ENCODE measurements at places on chromosomes 4 and X. TPM values are rescaled to one million over a fixed set of nuclear protein-coding genes. Genes with fewer than 3 reads are reported as not detected.

DNA sequence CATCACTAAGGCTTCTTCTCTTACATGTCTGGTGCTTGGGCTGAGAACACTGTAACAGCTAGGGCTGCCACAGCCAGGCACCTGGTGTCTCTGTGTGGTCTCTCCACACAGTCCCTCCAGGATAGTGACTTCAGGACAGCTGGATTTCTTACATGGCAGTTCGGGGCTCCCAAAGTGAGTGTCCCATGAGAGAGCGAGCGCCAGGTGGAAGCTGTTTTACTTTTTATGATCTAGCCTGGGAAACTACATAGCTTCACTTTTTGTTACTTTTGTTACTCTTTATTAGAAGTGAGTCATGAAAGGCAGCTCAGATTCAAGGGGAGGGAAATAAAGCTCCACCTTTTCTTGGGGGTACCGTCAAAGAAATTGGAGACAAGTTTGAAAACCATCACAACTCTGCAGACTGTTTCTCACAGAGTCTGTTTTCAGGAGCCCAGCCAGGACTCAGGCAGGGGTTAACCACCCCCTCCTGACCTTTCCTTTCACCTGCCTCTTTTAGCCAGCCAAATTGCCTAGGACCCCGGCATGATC, 373.0 kb downstream of the MID1IP1 start:
- no peak for DNase-seq

- DNase-seq, result peak; percentile 61
Observed at GRCh38 chr4:185210102-185210981, 944 bp downstream of the SNX25 start.

DNA sequence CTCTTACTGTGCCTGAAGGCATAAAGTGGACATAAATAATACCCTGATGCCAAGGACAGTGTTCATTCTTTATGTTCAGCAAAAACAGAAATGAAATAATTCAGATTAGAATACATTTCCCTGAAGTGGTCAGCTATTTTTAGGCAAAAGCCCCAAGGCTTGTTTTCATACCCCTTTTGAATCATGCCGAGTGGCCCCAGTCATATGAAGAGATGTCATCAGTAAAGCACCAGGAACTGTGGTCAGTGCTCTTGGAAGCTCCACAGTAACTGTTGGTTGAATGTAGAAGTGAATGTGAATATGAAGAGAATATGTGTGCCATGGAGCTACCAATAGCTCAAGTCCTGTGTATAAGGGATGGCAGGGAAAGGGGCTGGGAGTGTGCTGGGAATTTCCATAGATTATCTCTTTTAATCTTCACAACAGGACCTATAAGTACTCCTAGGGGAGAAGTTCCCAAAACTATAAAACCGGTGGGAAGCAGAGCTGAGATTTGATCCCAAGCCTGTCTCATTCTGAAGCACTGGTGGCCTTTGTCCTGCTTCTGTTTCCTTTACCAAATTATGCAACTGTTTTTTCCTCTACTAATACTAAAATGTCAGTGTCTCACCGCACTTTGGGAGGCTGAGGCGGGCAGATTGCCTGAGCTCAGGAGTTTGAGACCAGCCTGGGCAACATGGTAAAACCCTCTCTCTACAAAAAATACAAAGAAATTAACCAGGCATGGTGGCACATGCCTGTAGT, 52.6 kb downstream of the FNIP2 start:
- peak; percentile 54 for DNase-seq

GRCh38 chrX:118702741-118703140, 24.7 kb upstream of the IL13RA1 start:
- peak; percentile 75 for DNase-seq

DNA sequence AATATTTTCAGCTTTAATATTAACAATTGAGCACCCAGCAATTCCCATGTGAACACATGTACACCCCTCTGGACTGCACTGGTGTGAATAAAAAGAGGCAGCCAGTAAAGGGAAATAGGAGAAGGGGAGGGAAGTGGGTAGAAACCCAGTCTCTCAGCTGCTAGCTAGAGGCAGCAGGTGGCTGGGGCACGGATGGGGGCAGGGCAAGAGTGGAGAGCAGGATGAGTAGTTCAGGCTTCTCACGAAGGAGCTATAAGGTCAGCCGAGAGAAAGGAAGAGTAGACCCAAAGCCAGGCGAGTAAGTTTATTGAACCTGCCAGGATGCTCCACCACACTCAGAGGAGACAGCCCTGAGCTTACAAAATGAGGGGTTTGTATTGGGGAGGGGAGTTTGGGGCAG, 184.8 kb upstream of the MTMR8 start:
- DNase-seq, result no peak

- DNase-seq, result no peak
Observed at GRCh38 chrX:47358387-47359065, 11.9 kb upstream of the ZNF157 start.

DNA sequence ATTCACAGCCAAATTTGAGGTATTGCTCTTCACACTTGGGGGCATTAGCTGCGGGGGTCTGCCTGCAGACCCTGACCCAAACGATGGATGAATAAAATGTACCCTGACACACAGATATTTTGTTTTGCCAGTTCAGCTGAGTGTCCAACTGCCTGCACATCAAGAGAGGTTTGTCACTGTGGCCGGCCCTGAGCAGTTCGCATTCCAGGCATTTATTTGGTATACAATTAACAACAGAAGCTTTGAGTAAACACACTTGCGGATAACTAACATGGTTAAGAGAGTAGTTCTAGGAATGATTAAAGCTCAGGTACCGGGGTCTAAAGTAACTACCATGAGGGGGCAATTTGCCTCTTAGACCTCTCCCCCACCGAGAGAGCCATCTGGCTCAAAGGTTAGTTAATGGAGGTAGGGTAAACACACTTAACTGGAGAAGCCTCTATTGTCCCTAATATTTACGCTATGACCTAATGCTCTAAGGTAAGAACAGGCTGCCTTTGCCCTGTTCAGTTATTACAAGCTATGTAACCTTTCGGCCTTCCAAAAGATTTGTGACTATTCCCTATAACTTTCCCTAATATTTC, 162.0 kb downstream of the SNCA start:
- no peak for DNase-seq

GRCh38 chr4:77821775-77822174, 2.6 kb upstream of the CNOT6L start:
- DNase-seq, result no peak

DNA sequence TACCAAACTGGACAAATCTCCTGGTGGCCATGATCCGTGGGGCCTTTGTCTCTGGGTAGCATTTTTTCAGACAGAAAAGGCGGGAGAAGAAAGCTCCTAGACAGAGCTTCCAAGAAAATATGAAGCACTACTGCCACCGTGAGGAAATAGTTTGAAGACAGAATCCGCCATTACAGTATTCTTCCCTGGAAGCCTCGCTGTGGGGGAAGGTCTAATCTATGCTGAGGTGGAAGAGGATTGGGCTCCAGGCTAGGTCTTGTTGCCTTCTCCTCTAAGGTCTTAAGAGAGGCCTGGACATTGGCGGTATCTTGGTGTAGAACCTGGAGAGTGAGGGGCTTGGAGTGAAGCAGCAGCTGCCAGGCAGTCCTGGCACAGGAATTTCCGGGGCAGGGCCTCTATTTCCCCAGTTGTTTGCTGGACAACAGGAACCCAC, 218.9 kb downstream of the OR13H1 start:
- DNase-seq, result peak; percentile 27

DNA sequence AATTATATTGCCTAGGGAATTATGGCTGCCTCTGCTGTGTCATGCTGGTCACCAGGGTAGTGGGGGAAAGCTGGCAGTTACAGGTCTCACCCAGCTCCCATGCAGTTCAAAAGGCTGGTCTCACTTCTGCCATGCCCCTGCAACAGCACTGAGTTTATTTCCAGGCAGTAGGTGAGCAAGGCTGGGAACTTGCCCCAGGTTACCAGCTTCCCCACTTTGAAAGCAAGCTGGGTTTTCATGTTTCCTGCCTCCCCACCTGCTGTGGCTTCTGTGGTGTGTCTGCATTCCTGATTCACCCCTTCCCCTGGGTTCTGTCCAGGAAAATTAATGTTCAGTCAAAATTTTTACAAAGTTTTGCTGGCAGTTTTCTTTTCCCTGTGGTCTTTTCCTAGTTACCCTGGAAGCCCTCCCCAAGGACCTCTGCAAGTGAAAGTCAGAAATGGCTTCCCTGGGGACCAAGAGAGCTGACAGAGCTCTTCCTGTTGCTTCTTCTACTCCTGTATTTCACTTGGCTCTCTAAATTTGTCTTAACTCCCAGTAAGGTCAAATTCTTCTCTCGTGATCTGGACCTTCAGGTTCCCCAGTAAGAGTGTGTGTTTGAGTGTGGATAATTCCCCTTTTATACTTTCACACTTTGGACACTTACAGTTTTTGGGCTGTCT, 58.5 kb upstream of the AGTR2 start:
- DNase-seq, result no peak

GRCh38 chr4:10186228-10187214, 69.9 kb upstream of the WDR1 start:
- peak; percentile 9 for DNase-seq

DNA sequence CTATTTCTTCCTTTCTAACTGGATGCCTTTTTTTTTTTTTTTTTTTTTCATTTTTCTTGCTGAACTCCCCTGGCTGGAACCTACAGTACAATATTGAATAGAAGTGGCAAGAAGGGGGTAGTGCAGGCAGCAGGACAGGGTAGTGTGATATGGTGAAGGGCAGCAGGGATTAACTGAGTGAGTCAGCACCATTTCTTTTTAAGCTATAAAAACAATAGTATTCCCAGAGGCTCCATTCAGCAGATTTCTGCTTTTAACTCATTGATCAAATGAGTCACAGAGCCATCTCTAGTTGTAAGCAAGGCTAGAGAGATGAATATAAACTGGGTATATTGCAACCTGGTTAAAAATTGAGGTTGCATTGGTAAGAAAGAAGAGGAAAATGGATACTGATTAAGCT, 53.6 kb upstream of the SETD7 start:
- no peak for DNase-seq

DNA sequence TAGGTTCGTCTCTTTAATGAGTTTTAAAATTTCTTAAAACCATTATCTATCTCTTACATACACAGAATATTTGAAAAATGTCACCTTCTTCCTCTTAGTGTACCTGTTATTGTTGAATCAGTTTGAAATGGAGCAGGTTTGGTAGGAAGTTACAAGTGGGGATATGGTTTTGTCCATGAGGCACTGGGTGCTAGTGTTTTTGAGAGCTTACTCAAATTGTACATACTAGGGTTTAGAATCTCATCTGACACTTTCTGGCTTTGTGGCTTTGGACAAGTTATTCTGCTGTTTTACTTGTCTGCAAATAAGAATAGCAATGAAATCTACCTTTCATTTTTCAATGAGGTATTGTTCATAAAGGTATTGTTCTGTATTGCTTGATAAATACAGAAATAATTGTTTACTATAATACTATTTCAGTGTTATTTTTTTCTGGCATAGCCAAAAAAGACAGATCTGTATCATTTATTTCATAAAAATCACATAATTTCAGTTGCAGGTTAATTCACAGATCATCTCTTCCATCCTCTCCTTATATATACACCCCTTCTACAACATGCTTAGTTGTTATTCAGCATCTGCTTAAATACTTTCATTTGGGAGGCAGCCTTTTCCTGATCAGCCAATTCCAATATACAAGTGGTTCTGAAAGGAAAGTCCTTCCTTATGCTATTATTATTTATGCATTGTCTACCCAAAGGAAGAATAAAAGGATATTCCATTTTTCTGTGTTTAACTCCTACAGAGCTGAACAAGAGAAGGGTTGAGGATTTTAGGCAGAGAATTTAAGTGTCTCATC, 13.3 kb downstream of the NCAPG start:
- DNase-seq, result no peak

- DNase-seq, result no peak
Observed at GRCh38 chrX:135890087-135890585, 3.1 kb downstream of the CT45A10 start.

GRCh38 chr4:20416800-20417199, 165.1 kb downstream of the SLIT2 start:
- no peak for DNase-seq

DNA sequence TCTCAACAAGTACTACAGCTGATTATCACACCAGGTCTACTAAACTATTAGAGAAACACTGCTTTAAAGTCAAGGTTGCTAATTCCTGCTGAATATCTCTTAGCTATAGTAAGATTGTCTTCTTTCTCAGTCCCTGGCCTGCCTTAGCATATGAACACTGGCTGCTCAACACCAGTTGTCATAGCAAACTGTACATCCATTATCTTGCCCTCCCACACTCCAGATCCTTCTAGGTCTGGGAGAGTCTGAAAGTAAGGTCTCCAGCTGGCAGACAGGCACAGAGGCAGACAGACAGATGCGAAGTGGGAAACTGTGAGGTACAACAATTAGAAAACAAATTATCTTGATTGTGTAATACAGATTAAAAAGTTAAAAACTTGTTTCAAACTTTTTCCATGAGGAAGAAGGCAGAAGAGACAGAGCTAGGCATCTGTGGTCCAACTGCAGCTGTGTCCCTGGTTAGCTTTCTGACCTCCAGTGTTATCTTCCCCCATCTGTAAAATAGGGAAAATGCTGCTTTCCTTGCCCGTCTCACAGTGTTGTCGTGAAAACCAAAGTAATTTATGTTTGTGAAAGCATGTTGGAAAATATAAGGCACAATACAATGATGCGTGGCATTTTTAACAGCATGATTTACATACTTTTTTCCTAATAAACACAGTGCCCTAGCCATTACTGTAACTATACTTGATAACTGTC, 133.8 kb downstream of the KLHL13 start:
- no peak for DNase-seq

DNA sequence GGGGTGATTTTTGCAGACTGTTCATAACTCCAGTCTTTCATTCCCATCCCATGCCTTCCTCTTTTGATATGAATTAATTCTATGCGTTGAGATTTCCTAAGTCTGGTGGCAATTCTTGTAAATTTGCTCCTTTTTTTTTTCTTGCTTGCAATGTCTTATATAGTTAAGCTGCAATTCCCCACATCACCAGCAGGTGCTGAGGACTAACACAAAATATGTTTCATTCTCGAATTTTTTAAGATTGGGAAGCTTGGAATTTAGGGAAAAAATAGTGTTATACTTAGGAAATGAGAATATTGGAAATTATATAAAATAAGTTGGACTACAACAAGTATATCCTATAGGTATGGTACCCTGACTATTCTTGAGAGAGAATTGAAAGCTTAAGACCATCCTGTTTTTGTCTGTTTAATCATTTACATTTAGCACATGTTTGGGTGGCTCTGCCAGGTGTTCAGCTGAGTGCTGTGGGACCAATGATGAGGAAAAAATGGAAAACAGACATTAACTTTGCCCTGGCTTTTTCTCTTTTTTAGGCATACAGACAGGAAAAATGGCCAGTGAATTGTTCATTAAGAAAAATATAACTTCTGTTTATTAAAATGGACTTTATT, 30.2 kb downstream of the AFF2 start:
- peak; percentile 4 for DNase-seq

GRCh38 chrX:41090568-41091238, 5.5 kb downstream of the USP9X start:
- no peak for DNase-seq

SHISA3 gene
- total RNA-seq, result not detected

CCDC160 gene
- total RNA-seq, result not detected

FGB gene
- not detected for total RNA-seq

NSUN7 gene
- 0.24 TPM for total RNA-seq

LUZP4 gene
- total RNA-seq, result not detected

GDI1 gene
- 58.6 TPM for total RNA-seq

L1CAM gene
- total RNA-seq, result 58.9 TPM

LRIT3 gene
- total RNA-seq, result not detected

GABRG1 gene
- total RNA-seq, result not detected

SCD5 gene
- total RNA-seq, result 10.1 TPM

IL13RA1 gene
- total RNA-seq, result 29.4 TPM

Data from RPMI7951 (cell line).